SJSA1 (cell line): ENCODE measurements at places on chromosomes 13 and 19.

DNA sequence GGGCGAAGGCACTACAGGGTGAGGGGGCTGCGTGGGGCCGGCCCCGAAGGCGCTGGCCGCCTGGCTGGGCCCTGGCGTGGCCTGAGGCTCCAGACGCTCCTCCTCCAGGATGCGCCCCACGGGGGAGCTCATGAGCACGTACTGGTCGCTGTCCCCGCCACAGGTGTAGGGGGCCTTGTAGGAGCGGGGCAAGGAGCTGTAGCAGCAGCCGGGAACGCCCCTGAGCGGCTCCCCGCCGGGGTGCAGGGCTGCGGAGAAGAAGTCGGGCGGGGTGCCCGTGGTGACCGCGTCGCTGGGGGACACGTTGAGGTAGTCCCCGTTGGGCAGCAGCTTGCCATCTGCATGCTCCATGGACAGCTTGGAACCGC is 3.0 kb downstream of the IRS2 start:
- peak; percentile 86 for DNase-seq

- no peak for DNase-seq
Measured at GRCh38 chr19:54525636-54526035, 23.0 kb downstream of the LAIR2 start.

DNA sequence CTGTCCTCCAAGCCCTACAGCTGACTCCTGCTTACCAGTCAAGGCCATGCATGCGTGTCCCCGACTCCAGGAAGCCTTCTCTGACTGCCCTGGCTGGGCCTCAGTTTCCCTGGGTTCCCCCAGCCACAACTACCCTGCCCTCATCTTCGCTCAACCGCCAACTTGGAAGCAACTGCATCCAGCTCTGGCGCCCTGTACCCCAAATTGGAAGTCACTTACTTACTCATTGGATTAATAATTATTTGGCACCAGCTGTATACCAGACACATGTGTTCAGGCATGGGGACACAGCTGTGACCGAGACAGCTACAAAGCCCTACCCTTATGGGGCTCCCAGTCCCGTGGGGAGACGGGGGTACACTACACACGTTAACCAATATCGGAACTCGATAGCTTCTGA is 10.9 kb upstream of the SEMA6B start:
- no peak for DNase-seq

GRCh38 chr19:55075371-55075998 is at the start of gene EPS8L1:
EPS8L1 (plus strand) TSS chr19:55075869; CDS start chr19:55076445, 576 bp downstream.
- DNase-seq, result no peak

DNA sequence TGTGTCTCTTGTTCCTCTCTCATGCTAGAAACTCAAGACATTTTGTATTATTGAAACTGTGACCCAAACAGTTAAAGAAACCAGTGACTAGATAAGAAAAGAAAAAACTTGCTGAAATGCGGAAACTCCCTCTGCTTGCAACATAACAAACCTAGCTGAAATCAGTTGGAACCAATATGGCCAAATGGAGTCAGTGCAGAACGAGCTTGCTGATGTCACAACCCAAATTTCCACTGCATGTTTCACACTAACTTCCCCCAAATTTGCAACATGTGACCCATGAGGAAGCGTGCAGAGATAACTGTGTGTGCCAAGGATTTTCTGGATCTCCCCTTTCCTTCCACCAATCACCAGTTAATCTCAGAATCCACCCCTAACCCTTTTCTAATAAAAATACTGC is 208.0 kb downstream of the DLEU7 start:
- no peak for DNase-seq

DNA sequence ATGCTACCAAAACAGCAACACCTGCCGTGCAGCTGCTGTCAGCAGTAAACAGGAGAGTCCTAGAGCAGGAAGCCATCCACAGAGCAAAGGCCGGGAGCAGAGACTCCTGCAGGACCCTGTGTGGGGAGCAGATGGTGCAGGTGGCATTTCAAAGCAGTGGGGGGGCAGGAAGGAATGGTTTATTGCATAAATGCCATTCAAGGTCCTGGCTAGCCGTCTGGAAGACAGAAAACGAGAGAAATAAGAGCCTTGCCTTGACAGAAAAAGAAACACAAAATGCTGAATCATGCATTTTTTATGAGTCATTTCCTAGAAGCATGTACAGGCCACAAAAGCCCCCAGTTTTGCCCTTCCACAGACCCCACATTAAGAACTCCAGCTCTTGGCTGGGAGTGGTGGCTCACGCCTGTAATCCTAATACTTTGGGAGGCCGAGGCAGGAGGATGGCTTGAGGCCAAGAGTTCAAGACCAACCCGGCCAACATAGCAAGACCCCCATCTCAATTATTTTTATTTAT is 5.4 kb downstream of the RSPH6A start:
- peak; percentile 68 for DNase-seq

GRCh38 chr13:107192289-107192688 is 624.4 kb upstream of the ARGLU1 start:
- no peak for DNase-seq

DNA sequence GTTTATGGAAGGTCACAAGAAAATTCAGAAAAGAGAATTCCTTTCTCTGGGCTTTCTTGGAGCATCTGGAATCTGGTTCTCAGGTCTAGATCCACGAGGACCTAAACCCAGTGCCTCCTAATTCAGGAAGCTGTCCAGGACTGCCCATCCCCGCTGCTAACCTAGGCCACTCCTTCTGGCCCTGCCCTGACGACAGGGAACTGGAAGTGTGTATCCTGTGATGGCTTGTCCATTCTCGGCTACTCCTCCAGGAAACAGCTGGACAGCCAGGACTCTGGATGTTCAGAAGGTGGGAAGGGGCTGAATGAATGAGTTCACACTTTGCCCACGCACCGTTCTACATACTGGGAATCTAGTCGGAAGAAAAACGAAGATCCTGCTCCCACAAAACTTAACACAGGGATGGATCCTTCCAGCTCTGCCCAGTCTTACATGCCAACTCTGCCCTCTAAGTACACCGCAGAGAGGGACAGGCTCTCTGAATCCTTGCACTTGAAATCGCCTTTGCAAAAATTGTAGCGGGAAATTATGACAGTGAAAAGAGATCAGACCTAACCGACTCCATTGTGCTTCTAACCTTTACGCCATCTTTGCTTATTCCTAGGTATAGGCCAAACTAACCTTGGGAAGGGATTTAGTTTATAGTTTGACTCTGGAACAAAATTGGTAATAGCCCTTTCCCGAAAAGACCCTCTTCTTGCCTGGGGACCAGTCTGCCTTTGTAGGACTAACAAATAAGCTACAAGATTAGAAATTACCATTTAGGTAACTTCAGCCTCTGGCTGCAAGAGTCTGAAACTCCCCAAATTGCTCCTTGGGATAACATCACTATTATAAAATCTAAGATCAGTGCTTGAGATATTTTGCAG is 1.8 kb downstream of the LSM4 start:
- DNase-seq, result no peak

GRCh38 chr13:20398459-20398858 is 127.2 kb downstream of the CRYL1 start:
- DNase-seq, result no peak

GRCh38 chr19:2813235-2814160 is 6.2 kb upstream of the ZNF554 start:
- no peak for DNase-seq

DNA sequence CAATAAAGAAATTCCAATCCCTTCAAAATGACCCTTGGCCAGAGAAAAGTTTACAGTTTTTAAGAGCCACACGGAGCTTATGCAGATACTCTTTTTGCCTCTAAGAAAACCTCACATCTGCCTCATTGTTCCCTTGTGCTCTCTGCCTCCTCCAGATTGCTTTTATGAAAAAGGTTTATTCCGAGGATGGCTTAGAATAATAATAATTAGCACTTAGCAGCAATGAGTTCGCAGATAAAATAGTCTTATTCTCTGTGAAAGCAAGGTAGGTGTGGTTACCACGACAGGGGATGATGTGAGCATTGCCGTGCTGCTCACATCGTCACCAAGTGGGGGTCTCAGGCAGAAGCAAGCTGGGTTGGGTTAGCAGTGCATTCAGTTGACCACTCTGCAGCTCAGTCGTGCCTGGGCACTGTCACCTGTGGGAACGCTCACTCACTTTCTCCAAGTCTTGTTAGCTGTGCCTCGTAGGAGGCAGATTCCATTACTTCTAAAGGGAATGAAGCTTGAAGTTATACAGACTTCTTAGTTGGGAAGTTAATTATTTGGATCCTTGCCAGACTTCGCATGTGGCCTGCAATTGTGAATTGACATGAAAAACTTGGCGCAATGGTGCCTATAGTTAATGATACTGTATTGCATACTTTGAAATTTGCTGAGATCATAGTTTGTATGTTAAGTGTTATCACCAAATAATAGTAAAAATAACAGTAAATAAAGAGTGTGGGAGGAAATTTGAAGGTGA is 157.2 kb downstream of the MYO16 start:
- DNase-seq, result no peak
